ENCODE measurements at places on chromosomes 5 and 9.

GRCh38 chr9:82184524-82184923 lies 196.0 kb downstream of the SPATA31D1 start:
- no peak for DNase-seq

DNA sequence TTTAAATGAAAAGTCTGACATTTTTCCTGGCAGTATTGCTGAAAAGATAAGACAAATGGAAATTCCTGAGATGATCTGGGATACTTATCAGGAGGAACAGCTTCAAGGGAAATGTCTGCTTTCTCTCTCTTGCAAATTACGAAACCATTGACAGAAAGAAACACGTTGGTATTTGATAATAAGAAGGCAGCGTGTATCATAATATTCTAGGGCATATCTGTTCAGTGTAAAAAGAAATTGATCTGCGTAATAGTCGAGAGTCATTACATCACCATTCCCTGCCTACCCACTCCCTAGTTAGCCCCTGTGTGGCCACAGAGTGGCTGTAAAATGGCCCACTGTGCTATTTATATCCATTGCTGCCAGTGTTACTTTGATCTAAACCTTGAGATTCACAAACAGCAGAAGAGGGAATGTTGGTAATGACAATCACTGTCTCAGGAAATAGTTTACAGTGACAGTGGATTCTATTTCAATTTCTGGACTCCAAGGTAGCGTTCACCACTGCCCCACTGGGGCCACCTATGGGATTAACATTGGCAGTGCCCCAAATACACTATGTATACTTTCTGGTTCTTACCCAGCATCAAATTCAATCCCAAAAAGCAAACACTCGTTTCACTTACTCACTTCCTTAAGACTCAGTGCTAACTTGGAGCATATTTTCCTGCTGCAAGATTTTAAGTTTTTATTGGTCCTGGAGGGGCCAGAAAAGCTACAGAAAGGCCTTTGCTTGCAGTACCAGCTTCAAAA lies 133.4 kb upstream of the GAS1 start:
- no peak for DNase-seq

DNA sequence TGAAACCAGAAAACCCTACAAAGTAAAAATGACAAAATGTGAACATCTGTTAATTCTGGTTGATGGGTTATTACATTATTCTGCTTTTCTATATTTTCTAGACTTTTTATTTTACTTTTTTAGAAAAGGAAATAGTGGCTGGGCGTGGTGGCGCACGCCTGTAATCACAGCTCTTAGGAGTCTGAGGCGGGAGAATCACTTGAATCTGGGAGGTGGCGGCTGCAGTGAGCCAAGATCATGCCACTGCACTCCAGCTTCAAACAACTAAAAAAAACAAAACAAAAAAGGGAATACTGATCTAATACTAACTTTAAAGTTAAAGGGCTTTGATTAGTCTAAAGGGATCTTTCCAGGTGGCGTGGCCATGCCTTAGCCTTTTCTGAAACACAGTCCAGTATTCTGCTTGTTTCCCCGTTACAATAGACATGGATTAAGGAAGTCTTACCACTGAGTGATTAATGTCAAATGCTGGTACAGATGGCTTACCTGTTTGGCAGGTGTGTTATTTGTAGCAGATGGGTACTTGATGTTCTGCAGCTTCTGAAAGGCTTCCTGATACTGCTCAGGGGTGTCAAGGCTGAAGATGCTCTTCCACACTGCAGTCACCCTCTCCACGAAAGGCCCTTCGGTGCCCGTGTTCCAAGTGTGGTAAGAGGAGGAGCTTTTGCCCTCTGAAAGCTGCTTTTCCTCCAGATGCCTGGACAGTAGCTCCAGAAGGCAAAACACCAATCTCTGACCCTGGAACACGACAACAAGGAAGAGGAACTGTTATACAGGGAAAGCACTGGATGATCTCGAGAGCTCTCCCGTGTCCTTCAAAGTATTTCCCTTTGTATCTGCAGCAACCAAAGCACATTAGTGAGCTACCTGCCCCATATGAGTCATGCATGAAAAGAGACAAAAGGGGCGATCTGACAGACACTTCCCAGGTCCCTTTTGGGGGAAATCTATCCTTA lies 37.5 kb downstream of the CNOT8 start:
- DNase-seq = no peak

DNA sequence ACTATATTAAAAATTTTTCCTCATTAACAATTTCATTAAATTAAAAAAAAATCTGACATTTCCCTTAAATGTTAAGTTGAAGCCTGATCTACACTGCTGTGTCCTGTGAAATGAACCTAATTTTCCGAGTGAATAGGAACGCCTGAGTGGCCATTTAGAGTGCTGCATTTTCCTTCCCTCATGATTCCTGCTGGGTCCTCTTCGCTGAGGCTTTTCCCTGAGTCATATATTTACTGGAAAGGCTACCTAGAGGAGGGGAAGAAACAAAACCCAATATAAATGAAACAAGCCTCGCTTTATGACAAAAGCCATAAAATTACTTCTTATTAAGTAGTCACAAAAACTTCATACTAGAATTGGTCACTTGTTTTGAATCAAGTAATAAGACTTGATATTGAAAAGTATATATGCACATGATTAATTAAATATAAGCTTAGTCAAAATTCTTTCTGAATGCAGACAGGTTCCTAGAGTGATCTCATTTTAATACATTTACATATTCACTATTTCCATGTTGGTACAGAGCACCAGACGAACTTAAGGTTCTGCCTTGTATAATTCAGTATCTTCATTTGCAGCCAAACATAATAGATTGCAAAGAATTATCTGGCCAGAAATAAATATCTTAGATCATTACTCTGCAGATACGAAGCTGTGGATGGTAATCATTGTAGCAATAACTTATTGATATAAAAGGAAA lies 6.3 kb upstream of the ISCA1 start:
- no peak for DNase-seq

DNA sequence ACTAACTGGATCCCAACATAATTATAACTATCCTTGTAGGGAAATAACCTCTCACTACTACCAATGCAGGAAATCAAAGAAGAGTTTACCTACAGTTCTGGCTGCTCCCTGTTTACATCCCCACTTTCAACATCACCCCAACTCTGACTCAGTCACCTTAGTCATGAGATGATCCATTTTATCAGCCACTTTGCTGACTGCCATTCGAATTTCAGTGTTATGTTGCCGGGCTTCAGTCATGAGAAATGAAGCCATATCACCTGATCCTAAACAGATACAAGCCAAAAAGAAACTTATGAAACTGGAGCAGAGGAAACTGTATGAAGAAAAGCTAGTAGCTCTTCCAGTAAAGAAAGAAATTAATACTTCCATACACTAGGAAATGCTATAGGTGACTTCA lies 33.7 kb downstream of the SLC31A2 start:
- DNase-seq = no peak

GRCh38 chr5:125492977-125493376 lies 746.5 kb upstream of the ZNF608 start:
- DNase-seq = no peak

- no peak for DNase-seq
Measured at GRCh38 chr5:110702300-110702699, 24.2 kb downstream of the TMEM232 start.

- DNase-seq = no peak
Measured at GRCh38 chr9:4714266-4715016, 26.6 kb downstream of the AK3 start.

- DNase-seq = peak; percentile 18
Measured at GRCh38 chr5:158812408-158812807, 287.3 kb downstream of the EBF1 start.

DNA sequence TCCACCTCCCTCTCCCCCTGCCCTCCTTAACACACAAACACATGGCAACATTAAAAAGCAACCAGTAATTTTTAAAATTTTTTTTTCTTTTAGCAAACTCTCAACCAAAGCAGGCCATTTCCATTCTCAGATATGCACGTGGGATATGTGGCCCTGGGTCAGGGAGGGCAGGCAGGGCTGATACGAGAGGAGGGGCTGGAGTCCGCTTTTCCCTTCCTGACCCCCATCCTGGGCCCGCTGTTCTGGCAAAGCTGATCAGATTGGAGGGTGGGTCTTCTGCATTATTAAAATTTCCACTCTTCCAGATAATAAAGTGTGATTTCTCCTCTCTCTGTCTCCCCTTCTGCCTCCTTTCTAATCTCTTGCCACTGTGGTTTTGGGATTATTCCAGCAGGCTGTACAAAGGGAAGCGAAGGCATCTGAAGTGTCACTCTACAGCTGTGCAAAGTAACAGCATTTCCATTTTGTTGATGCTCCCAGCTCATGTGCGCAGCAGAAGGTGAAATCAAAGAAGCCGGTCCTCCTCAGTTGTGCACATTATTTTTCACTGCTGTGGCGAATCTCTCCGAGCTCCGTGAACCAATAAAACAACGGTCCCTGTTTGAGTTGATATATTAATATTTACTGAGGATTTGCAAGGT lies 12.0 kb downstream of the IRX1 start:
- no peak for DNase-seq

DNA sequence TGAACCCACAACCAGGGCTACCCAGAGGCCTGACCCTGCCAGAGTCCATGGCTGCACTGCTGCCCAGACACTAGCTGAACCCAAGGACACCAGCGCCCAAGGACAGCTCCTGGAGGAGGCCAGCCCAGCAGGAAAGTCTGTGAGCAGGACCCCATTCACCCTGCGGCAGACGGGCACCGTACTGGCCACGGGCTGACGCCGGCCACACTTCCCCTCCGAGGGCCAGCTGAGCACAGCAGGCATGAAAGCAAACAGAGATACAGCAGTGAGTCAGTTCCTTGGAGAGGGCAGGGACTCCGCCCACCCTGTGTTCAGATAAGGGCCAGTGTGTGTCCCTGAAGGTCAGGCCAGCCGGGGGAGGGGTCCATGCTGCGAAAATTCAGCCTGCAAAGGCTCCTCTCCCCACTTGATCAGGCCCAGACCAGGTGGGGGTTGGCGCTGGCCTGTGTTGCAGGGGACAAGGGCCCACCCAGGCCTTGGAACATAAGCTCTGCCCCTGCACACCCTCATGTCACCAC lies 3.2 kb downstream of the RNF208 start:
- DNase-seq = no peak

- DNase-seq = no peak
Measured at GRCh38 chr9:23741351-23741750, 84.7 kb downstream of the ELAVL2 start.

DNA sequence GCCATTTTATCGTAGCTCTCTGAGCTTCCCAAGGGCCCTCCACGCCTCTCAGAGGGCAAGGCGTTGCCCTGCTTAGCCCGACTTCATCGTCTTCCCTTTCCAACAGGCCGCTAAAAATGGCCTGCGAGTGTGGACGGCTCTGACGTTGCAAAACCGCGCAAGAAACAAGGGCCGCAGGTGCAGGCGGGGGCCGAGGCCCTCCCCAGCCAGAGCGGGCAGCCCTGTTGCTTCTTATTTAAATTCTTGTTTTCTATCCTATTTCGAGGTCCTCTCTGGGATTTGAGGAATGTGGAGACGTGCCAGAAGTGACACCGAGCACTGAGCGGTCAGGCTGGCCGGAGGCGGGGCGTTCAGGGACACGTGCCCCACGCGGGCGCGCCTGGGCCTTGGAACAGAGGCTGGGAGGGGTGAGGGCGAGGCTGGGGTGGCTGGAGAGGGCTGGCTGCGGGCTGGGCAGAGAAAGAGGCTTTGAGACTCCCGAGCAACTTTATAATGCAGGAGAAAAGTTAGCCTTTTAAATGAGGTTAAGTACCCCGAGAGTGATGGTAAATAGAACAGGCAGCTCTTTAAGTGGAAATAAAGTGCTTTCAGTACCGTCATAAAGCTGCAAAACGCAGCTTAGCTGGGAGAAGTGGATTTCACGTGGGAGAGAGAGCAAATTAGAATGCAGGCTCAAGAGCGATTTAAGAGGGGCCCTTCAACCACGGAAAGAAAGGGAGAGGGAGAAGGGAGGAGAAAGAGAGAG lies 243.6 kb downstream of the AUH start:
- no peak for DNase-seq

DNA sequence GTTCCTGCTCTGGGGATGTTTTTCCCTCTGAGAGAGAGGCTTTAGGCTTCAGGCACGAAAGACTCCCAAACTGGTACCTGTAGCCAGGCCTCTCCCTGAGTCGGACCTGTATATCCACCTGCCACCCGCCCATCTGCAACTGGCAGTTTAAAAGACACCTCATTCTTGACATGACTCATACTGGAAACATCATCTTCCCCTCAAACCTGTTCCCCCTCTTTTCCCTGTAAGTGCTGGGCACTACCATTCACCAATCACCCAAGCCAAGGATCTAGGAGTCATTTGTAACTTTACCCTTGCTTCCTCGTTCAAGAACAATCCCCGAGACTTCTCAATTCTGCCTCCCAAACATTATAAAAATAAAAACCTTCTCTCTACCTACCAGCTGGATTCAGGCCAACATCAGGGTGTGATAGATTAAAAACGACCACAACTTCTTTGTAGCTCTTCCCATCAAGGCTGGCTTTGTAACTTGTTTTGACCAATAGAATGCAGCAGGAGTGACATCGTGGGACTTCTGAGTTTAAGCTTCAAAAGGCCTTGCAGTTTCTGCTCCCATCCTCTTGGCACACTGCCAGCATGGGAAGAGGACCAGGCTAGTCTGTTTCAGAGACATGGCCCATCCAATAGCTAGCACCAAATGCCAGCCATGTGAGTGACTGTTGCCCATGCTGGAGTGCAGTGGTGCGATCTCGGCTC lies 1.8 kb upstream of the WDR31 start:
- DNase-seq = no peak

- DNase-seq = no peak
Measured at GRCh38 chr5:389891-390622, 52.9 kb upstream of the EXOC3 start.

DNA sequence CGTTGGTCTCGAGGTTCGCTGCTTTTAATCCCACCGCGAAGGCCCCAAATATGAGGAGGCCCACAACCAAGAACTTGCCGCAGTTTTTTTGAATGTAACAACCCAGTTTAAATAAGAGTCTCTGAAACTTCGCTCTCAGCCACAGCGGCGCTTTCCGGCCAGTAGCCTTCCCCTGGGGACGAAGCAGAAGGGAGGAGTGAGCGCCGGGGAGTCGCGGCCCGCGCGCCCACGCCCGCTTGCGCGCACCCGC lies 10.4 kb downstream of the PTCH1 start:
- no peak for DNase-seq

- no peak for DNase-seq
Measured at GRCh38 chr5:125409234-125409860, 662.9 kb upstream of the ZNF608 start.

DNA sequence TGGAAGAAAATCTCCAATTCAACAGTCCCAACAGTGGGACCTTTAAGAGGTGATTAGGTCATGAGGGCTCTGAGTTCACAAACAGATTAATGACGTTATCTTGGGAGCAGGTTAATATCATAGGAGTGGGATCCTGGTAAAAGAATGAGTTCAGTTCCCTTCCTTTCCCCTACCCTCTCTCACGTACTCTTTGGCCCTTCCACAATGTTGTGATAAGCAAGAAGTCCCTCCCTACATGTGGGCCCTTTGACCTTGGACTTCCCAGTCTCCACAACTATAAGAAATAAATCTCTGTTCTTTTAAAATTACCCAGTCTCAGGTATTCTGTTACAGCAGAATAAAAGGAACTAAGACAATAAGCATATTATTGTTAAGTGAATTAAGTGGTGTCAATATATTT lies 37.8 kb downstream of the SLC38A9 start:
- DNase-seq = no peak

GRCh38 chr5:8839361-8840055 lies 706.4 kb downstream of the SEMA5A start:
- no peak for DNase-seq

GRCh38 chr9:116070256-116070914 lies 83.2 kb upstream of the PAPPA start:
- no peak for DNase-seq

Data from stimulated activated CD4-positive, alpha-beta T cell treated with anti-CD3 and anti-CD28 coated beads, TNF-alpha, amount 100 ng/mL, for 4 hours (primary cell).